ENCODE measurements at places on chromosomes 5 and 9.

DNA sequence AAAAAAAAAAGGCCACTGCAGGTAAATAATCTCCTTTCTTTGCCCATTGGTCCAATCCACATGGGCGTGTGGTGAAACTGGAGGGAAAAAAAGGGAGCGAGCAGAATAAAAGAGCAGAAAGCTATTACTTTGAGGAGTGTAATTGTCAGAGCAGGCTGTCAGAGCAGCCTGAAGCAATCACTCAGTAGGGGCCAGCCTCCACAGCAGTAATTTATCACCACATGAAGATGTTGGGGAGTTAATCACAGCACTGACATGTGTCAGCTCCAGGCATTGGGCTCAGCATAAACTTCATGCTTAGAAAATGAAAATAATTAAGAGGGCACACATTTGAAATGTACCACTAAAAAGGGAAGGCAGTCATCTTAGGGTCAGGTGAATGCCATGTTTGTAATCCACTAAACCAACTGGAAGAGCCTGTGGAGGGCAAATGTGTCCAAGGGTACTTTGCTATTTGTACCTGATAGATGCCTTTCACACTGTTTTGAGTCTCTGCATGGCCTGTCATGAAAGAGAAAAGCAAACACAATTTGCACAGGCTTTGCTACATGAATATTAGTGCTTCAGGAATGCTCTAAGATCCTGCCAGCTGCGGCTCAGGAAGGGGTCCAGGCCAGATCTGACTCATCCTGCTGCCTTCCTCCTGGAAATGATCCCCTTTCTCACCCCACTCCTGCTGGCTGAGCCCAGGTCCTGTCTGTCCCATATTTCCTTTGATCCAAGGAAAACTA is 2.9 kb upstream of the PTGER4 start:
- DNase-seq, result no peak

DNA sequence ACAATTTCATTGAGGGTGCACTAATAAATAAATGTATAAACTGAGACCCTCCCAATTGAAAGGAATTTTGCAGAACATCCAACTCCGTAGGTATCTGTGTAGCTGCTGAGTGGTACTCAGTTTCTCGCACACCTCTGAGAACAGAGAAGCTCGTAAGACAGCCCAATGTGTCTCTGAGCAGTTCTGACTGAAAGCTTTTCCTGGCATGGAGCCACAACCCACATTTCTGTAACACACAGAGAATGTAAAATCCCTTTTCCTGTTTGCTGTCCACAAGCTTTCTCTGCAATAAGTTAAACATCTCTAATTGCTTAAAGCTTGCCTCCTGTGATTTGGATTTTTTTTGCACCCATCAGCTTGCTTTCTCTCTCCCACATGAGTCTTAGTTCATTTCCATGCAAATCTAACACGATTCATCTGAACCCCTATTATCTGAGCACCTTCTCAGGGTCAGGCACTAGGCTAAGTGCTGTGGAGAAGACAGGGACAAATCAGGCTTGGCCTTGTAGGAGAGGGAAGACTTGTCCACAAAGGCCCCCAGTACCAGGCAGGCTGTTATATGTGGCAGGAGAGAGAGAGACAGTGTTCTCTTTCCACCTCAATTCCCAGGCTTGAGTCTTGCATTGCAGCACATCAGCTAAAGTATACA is 44.2 kb upstream of the COL15A1 start:
- DNase-seq, result no peak

DNA sequence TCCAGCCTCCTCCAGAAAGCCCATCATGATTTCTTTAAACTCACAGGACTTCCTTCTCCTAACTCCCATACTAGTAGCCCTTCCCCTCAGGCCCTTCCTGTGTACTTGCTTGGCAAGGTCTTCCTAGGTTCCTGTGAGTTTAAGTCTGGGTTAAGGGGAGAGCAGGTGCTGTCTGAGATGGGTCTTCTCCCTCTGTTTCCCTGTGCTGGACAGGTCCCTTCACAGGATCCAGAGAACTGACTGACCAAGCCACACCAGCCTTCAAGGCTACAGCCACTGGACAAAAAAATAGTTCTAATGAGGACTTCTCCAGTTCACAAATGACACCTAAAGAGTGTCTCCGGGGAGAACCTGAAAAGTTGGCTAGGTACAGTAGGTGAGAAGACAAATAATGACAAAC is 29.5 kb upstream of the MYORG start:
- no peak for DNase-seq

GRCh38 chr5:96945144-96945897 is 9.4 kb downstream of the LNPEP start:
- DNase-seq, result no peak

GRCh38 chr9:89654025-89654662 is 49.3 kb downstream of the GADD45G start:
- DNase-seq, result no peak

DNA sequence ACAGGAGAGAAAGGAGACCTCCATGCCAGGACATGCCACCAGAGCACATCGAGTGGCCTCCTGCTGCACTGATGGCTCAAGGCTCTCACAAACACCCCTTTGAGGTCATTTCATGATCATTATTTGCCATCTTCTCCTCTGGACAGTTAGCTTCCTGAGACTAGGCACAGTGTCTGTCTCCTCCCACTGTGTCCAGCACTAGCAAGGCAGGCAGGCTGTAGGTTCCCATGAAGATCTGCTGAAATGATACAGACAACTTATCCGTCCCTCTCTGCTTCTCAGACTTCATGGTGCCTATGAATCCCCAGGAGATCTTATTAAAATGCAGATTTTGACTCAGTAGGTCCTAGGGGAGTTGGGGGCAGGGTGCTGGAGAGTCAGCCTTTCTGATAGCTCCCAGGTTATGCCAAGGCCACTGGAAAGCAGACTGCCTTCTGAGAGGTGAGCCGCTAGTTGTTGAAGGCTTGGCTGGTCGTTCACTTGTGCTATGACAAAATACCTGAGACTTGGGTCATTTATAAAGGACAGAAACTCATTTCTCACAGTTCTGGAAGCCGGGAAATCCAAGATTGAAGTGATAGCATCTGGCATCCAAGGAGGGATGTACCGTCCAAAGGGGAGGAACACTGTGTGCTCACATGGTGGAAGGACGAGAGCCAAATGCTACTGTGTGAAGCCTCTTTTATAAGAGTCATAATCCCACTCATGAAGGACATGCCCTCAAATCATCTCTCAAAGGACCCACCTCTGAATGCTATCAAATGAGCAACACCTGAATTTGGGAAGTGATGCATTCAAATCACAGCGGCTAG is 183.4 kb downstream of the SPOCK1 start:
- no peak for DNase-seq

DNA sequence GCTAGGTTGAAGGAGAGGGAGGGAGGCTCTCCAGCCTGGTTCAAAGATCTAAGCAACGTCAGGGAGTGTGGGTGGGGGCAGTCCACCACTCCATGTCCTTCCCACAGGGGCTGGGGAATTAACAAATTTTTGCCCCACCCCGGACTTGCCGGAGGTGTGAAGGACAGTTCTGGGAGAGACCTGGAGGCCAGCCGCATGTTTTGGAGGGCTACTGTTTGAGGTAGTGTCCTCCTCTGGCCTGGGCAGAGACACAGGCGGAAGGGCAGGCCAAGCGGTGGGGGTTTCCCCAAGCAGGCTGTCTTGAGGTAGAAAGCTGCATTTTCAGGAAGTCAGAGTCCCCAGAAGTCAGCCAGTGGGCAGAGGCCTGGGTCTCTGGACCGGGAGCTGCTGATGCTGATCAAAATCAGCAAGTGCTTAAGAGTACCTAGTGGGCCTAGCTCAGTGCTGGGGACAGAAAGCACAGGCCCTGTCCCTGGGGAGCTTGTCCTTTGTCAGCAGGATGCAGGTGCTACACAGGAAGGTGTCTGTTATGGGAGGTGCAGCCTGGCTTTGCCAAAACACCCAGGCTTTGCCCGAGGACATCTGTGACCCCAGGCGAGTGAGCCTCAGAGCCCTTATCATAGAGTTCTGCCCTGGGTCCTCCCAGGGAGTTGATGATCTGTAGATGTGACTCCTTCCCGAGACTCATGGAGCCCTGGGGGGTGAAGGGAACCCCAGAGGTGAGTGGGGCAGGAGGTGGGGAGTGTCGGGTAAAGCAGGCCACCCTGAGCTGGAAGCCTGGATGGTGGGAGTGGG is 18.5 kb downstream of the JADE2 start:
- DNase-seq, result no peak

- no peak for DNase-seq
Measured at GRCh38 chr5:1438871-1439270, 6.4 kb downstream of the SLC6A3 start.

DNA sequence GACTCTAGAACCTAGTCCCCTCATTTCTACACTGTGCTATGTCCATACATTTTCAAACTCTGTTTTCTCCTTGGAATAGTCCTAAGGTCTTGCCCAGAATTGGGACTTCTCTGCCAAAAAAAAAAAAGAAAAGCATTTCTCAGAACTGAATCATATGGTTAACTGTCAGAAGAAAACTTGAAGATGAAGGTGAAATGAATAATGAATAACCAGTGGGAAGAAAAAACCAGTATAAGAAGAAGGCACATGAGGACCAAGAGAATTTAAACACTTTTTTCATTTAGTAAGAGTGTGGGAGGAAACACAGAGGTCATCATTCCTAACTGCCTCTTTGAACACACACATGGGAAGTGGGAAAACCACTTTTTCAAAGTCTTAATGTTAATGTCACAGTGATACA is 197.7 kb downstream of the PRELID2 start:
- no peak for DNase-seq

- DNase-seq, result no peak
Measured at GRCh38 chr5:36680066-36680465, 73.7 kb downstream of the SLC1A3 start.

- DNase-seq, result no peak
Measured at GRCh38 chr9:105712773-105713172, 18.4 kb downstream of the TMEM38B start.

- no peak for DNase-seq
Measured at GRCh38 chr5:146770546-146770945, 108.0 kb downstream of the PPP2R2B start.

GRCh38 chr5:115439042-115439441 is 105.5 kb downstream of the FEM1C start:
- no peak for DNase-seq

GRCh38 chr9:135770203-135770535 is 68.2 kb downstream of the KCNT1 start:
- DNase-seq, result no peak

- DNase-seq, result no peak
Measured at GRCh38 chr9:23412458-23412857, 413.6 kb downstream of the ELAVL2 start.

- DNase-seq, result no peak
Measured at GRCh38 chr5:42429694-42430093, 6.5 kb downstream of the GHR start.

GRCh38 chr5:172585114-172585513 is 55.9 kb upstream of the NEURL1B start:
- DNase-seq, result no peak

- no peak for DNase-seq
Measured at GRCh38 chr9:111851553-111851952, 45.1 kb upstream of the UGCG start.

Data from stimulated activated CD4-positive, alpha-beta T cell treated with anti-CD3 and anti-CD28 coated beads, Interleukin-1b, Interleukin-23, amount 100 ng/mL, for 24 hours (primary cell).